ENCODE measurements at places on chromosomes 7 and 10.

GRCh38 chr10:22573820-22574569 lies 140.4 kb downstream of the PIP4K2A start:
- no peak for DNase-seq

GRCh38 chr10:61845950-61846268 lies 55.6 kb upstream of the ARID5B start:
- DNase-seq: no peak

- no peak for DNase-seq
Observed at GRCh38 chr10:104683567-104683966, 42.5 kb downstream of the SORCS3 start.

GRCh38 chr10:45151467-45152214 lies 150.9 kb downstream of the ZNF22 start:
- no peak for DNase-seq

DNA sequence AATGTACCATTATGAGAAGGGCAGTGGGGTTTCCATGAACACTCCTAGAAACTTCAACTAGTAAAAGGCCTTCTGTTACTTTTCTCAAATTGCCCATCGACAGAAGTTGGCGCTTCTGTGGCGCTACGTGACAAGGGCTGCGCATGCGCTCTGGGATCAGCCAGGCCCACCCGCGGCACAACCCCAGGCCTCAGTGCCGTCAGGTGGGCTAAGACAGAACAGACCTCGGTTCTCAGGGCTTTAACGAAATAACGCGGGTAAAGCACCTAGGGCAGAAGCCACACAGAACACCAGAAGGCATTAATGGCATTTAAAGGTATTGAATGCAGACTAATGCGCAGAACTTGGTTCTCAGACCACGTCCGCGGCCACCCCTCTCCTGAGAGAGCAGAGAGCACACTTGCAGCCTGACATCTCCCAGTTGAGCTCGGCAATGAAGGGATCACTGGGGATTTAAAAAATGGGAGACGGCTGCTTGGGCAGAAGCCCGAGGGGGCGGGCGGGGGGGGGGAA lies 67.6 kb upstream of the CTNNA3 start:
- peak; percentile 2 for DNase-seq

Measured in NCI-H2081 treated with DMSO at 0.1 percent for 48 hours (cell line).